ENCODE measurements at places on chromosomes 7 and 10. TPM values are rescaled to one million over a fixed set of nuclear protein-coding genes. Genes with fewer than 3 reads are reported as not detected.

UCN3 gene
- not detected for total RNA-seq

SLC29A4 gene
- 13.8 TPM for total RNA-seq

ARHGEF35 gene
- total RNA-seq = 31.8 TPM

TSPAN33 gene
- 11.4 TPM for total RNA-seq

GRCh38 chr7:23234569-23235296, 11.8 kb upstream of the GPNMB start:
- H3K27ac ChIP-seq = no peak overlapping the region
- no peaks in the 10 kb centered on the region for H3K4me1 ChIP-seq
- H3K36me3 ChIP-seq = no peaks in the 10 kb centered on the region
- peak overlapping the region; percentile 49 for H3K4me3 ChIP-seq
- H3K27me3 ChIP-seq = no peaks in the 10 kb centered on the region

Measured in breast epithelium (tissue), 4 donors.